ENCODE measurements at places on chromosomes 3 and 15. TPM values are rescaled to one million over a fixed set of nuclear protein-coding genes. Genes with fewer than 3 reads are reported as not detected.

DNA sequence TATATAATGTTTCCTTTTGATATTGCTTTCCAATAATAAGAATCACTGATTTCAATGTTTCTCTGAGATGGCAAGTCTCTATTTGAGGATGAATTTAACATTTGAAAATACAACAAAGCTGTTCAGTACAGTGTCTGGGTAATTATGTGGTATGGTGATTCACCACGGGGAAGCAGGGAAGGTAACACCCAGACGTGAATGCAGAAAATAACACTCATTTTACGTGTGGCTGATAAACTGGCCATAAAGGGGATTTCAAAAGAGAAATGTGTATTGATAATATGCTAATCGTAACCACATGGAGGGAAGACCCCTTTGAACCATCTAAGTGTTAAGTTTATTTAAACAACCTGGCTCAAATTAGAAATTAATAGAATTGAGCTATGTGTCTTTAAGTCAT lies 344.6 kb downstream of the GRM7 start:
- no peak for DNase-seq

DNA sequence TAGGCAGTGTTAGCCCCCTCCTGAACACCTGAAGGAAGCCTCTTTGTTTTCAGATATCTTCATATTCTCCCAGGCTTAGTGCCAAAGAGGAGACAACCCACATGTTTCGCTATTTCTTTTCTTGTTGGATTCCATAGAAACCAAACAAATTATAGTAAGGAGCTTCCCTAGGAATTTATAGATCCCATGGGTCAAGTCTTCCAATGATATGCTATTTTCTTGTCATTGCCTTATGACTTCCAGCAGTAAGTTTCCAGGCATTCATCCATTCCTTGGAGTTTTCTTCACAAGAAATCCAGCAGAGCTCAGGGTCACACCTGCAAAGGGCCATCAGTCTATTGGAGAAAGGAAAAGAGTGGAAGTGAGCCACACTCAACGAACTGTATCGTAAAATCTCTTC lies 9.9 kb upstream of the KCNMB2 start:
- DNase-seq = no peak

- no peak for DNase-seq
These were observed 369.9 kb upstream of the MCTP2 start for GRCh38 chr15:93861413-93861812.

Gene PROK2
- 0.37 TPM for total RNA-seq

Gene LRRIQ4
- total RNA-seq = not detected

Data from left cardiac atrium (tissue), 4 donors.